ENCODE measurements at places on chromosomes 12 and 14. TPM values are rescaled to one million over a fixed set of nuclear protein-coding genes. Genes with fewer than 3 reads are reported as not detected.

C3AR1 gene
- total RNA-seq: 1.9 TPM

PLEKHH1 gene
- 4.3 TPM for total RNA-seq

ERP27 gene
- total RNA-seq: not detected

GPR137C gene
- 0.20 TPM for total RNA-seq

RERG gene
- not detected for total RNA-seq

EMC9 gene
- 32.2 TPM for total RNA-seq

ASIC1 gene
- total RNA-seq: 9.5 TPM

CPNE6 gene
- not detected for total RNA-seq

ASCL1 gene
- total RNA-seq: not detected

NOP9 gene
- 21.1 TPM for total RNA-seq

RPS6KL1 gene
- total RNA-seq: not detected

BHLHE41 gene
- 1.5 TPM for total RNA-seq

PRH2 gene
- total RNA-seq: 0.63 TPM

RAPGEF3 gene
- total RNA-seq: 4.1 TPM

PRB2 gene
- not detected for total RNA-seq

TAS2R7 gene
- not detected for total RNA-seq

VRTN gene
- total RNA-seq: not detected

MAGOHB gene
- total RNA-seq: 86.5 TPM

AVPR1A gene
- not detected for total RNA-seq

CHGA gene
- not detected for total RNA-seq

ULK1 gene
- total RNA-seq: 1.8 TPM

NFE2 gene
- total RNA-seq: 0.06 TPM

SLC35F4 gene
- 0.13 TPM for total RNA-seq

DIABLO gene
- 58.9 TPM for total RNA-seq

FAM90A1 gene
- not detected for total RNA-seq

LRP1 gene
- 12.5 TPM for total RNA-seq

B4GALNT3 gene
- 0.27 TPM for total RNA-seq

BCAT1 gene
- total RNA-seq: 90.0 TPM

PROX2 gene
- 0.03 TPM for total RNA-seq

NTS gene
- 0.56 TPM for total RNA-seq

RFX4 gene
- total RNA-seq: not detected
